Upper lobe of left lung (tissue), 6 donors: ENCODE measurements at places on chromosomes 2 and 18. TPM values are rescaled to one million over a fixed set of nuclear protein-coding genes. Genes with fewer than 3 reads are reported as not detected.

Gene METAP1D
- 3.7 TPM for total RNA-seq

Gene FAM228B
- 27.1 TPM for total RNA-seq

Gene CENPA
- total RNA-seq: 0.86 TPM

DNA sequence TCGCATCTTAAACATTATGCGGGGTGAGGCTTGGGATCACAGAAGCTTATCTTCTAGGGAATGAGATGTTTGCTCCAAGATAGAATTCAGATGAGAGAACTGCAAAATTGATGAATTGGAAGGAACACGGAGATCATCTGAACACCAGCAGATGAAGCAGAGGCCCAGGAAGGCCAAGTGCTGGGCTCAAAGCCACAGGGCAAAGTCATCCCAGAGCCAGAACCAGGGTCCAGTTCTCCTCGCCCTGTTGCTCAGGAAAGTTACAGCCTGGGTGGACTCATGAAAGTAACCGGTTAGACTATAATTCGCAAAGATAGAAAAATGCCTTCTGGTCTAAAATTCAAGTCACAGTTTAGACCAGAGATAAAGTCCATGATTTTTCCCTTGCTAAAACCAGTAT, 456.1 kb upstream of the ID2 start:
- DNase-seq: no peak

DNA sequence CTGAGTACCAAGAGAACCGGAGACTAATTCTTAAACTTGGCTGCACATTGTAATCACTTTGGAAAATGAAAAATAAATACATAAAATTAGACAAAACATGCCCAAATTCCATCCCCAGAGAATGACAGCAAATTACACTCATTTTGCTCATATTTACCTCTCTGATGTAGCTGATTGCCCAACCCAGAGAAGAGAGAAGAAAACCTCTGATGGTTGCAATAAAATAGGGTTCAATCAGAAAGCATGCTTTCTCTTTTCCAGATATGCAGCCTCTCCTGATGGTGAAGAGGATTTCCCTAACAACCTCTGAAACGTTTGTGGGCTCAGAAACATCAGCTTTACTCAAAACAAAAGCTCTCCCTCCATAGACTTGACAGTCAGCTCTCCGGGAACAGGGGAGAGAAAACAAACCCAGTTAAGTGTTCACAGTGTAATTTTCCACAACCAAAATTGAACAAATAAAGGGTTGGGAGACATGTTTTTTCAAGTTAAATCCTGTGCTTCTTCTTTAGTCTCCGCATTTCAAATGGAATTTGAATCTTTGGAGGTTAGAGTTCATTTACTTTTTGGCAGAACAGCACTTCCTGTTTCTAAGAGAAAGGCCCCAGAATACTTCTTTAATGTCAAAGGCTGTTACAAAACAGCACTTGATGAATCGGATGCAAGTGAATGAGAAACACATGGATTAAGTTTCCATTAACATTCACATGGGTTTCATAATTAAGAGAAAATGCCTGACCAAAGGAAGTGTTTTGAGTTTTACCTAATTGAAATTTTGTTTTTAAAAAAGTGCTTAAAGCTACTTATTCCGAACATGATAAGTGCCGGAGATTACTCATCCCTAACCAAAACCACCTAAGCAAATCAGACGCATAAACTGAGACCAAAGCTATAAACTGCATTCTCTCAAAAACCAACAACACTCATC, 570.1 kb upstream of the SYT4 start:
- DNase-seq: no peak

GRCh38 chr2:222532315-222532714, 108.0 kb downstream of the SGPP2 start:
- DNase-seq: no peak

DNA sequence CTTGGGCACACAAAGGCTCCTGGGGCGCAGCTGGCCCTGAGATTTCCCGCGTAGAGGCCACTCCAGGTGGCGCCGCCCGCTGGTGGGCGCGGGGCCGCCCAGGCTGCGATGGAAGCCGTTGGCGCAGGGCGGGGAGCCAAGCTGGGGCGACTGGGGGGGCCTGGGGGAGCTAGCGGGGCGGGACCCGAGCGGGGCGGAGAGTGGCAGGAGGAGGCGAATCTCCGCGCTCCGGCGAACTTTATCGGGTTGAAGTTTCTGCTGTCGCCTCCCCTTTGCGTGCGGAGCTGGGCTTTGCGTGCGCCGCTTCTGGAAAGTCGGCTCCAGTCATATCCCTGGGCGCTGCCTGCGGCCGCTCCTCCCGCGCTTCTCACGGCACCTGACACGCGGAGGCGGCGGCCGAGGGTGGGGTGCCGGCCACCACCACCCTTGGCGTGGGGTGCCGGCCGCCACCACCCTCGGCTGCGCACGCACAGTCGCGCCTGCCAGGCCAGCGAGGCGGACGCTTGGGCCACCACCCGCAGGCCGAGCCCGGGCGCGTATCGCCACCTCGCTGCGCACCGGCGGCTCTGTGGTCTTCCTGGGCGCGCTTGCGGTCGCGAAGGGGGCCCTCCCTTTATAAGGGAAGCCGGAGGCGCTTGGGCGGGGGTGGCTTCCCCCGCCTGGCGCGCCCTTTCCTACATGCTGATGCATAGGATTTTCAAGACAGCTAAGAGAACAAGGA, 919 bp upstream of the CYP1B1 start:
- peak; percentile 96 for DNase-seq

DNA sequence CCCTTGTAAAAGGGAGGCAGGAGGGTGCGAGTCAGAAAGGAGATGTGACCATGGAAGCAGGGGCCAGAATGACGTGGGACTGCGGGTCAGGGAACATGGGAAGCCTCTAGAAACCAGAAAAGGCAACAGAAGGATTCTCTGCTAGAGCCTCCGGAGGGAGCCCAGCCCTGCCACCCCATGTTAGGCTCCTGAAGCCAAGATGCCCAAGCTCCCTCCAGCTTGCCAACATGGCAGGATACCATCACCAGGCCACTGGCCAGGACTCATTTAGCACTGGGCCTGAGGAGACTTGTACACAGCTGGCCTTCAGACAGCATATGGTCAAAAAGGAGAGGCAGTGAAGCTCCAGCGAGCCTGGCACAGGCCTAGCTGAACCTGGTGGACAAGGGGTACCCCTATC, 5.6 kb downstream of the TMEM247 start:
- no peak for DNase-seq

DNA sequence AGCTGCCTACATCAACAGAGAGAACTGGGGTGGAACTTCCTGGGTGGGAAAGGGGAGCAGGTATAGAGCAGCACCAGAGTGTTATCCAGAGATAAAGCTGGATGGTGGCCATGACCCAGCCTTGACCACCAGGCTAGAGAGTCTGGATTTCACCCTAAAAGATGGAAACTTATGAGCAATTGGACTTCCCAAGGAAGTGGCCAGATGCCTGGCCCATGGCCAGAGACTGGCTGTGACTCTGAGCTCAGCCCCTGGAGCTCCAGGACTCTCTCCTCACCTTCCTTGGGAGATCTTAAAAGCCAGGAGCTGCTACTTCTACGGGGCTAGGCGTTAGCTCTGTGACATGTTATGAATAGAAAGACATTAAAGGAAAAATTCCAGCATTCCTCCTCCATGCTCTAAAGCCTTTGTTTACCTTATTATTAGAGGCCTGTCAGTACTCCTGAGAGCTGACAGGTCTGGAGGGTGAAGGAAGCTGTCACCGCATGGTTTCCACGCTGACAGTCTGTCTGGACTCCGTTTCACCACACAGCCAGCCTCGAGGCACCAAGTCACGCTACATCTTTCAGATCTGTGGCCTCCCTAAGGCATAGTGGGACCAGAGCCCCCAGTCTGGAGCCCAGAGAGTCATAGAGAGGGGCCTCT, 260.0 kb upstream of the SIX2 start:
- no peak for DNase-seq

DNA sequence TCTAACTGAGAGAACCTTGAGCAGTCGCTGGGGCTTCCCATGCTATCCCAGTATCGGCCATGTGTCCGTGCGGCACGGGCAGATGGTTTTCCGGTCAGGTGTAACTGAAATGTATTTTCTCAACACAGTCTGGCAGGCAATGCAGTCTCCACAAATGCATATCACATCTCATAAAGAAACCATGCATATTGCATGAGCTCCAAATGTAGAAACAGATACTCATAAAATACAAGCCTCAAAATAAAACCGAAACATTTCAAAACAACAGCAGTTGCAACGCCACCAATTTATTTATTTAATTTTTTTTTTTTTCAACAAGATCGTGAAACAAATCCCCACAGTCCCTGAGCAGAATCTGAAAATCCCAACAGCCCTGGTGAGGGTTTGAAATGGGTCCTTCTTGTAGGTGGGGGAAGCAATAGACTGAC, 299.4 kb downstream of the LPIN1 start:
- no peak for DNase-seq

DNA sequence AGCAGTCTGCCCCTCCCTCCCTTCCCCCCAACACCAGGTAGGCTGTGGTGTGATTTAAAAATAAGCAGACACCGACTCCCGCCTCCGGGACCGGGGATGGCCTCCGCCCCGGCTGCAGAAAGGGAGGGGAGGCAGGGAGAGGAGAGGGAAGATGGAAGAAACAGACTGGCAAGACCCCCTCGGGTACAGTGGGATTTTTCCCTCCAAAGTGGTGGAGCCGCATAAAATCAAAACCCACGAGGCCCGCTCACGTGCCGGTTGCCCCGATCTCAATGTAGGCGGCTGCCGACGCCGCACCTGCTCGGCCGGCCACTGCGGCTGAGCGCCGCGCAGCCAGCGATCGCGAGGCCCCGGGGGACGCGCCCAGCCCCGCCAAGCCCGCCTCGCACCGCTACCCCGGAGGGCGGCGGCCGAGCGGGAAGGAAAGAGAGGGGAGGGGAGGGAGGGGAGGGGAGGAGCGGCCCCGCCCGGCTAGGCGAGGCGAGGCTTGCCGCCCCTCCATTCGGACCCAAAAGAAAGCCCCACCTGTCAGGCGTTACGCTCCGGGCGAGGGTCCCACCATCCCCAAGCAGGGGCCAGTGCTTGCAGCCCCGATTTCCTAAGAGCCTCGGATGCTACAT, 811 bp downstream of the ADD2 start:
- peak; percentile 84 for DNase-seq
